Cardiac muscle cell (in vitro differentiated cells and primary cell): ENCODE measurements at places on chromosomes 5 and 9. TPM values are rescaled to one million over a fixed set of nuclear protein-coding genes. Genes with fewer than 3 reads are reported as not detected.

DNA sequence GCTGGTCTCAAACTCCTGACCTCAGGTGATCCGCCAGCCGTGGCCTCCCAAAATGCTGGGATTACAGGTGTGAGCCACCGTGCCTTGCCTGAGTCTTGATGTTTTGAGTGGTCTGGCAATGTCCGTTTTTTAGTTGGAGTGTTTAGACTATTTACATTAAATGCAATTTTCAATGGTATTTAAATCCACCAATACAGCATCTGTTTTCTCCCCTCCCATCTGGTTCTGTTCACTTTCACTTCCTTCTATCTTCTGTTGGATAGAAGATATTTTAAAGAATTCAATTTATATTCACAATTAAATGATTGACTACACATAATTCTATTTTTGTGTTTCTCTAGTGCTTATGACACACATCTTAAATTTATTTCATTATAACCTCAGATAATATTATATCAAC is 26.0 kb upstream of the PCAT7 start:
- no peak overlapping the region for H3K27ac ChIP-seq
- H3K4me3 ChIP-seq = no peak overlapping the region
- H3K4me1 ChIP-seq = no peaks in the 10 kb centered on the region
- H3K27me3 ChIP-seq = no peaks in the 10 kb centered on the region

DNA sequence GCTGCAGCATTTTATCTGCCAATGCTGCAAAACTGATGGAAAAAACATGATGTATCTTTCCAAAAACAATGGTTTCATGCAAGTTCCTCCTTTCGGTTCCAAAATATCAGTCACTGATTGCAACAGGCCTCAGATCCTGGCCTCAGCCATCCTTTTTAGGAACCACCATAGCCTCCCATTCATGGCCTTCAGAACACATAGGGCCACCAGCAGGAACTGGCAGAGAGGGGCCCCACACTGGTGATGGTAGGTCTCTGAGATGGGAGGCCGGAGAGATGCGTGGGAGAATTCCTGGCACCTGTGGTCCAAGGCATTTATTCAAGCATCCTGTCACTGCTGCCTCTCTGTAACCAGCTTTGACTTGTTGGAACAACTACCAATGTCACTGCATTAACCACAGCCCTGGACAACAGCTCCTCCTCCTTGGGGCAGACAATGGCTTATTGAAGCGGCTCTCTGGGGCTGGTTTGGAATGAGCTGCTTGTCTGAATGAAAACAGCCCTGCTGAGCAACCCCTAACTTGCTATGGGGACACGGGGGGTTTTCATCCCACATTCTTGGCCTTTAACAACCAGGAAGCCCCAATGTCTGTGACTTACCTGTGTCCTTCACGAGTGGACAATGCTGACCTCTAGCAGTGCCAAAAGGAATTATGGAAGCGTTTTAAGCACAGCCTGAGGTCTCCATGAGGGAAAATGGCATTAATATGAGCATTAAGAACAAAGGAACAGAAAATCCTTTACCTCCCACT is 108.1 kb downstream of the LHFPL2 start:
- H3K4me1 ChIP-seq = peaks cover 87% of the 10 kb centered on the region
- no peaks in the 10 kb centered on the region for H3K36me3 ChIP-seq
- peak overlapping the region; percentile 78 for H3K27ac ChIP-seq
- no peak overlapping the region for H3K4me3 ChIP-seq
- no peak for DNase-seq
- H3K27me3 ChIP-seq = no peaks in the 10 kb centered on the region

DNA sequence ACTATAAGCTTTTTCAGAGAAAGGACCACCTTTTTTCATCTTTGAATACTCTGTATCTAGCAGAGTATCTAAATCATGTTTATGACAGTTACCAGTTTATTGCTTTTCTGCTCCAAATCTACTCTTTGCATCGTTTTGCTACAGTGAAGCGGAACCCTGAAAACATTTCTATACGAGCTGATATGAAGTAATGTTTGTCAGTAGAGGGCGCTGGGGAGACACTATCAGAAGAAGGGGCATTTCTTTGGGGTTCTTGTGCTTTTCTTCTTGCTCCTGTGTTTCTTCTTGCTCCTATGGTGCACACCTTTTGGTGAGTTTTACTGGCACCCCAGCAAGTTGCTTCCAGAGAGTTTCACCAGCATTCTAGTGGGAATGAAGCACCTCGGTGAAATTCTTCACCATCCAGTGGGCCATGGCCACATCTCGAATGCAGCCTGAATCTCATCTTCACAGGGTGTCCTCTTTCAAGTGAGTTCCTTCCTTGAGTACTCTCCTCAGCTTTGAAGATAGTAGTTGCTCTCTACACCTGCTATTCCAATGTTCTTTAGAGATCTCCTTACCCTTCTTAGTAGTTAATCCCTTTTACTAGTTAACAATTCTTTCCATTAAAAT is 98.4 kb downstream of the FGF1 start:
- no peak overlapping the region for H3K4me3 ChIP-seq
- no peaks in the 10 kb centered on the region for H3K4me1 ChIP-seq
- H3K27ac ChIP-seq = no peak overlapping the region
- H3K27me3 ChIP-seq = no peaks in the 10 kb centered on the region
- H3K36me3 ChIP-seq = no peaks in the 10 kb centered on the region

GRCh38 chr9:120258096-120258495 is 321.9 kb downstream of the CDK5RAP2 start:
- H3K27ac ChIP-seq = no peak overlapping the region
- no peak for DNase-seq
- H3K27me3 ChIP-seq = no peaks in the 10 kb centered on the region
- H3K4me1 ChIP-seq = no peaks in the 10 kb centered on the region
- no peaks in the 10 kb centered on the region for H3K36me3 ChIP-seq
- H3K4me3 ChIP-seq = no peak overlapping the region

GRCh38 chr9:135971892-135972291 is 10.7 kb upstream of the UBAC1 start:
- no peak overlapping the region for H3K4me3 ChIP-seq
- no peaks in the 10 kb centered on the region for H3K36me3 ChIP-seq
- H3K4me1 ChIP-seq = no peaks in the 10 kb centered on the region
- peak; percentile 91 for DNase-seq
- no peak overlapping the region for H3K27ac ChIP-seq
- peaks cover 19% of the 10 kb centered on the region for H3K27me3 ChIP-seq

- H3K4me1 ChIP-seq = no peaks in the 10 kb centered on the region
- H3K27ac ChIP-seq = no peak overlapping the region
These were observed 98.8 kb downstream of the LHX2 start for GRCh38 chr9:124110307-124110915.

LECT2 gene
- not detected in 2 replicates for total RNA-seq
